ENCODE measurements at places on chromosomes 7 and 10. TPM values are rescaled to one million over a fixed set of nuclear protein-coding genes. Genes with fewer than 3 reads are reported as not detected.

DNA sequence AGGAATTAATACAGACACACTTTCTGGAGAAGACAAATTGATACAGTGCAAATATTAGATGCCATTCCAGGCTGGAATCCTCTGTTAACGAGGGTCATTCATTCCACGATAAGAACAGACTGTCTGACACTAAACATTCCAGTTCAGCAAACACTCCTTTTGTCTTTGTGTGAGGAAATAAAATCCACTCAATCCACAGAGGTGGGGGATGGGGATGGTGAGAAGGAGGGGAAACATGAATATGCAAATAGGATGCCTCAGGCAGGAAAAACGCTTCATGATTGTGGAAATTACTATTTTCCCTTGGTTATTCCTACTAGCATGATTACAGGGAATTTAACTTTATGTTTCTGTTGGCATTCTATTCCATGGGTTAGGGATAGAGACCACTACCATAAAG lies 196.9 kb upstream of the CDCA7L start:
- H3K27ac ChIP-seq = no peak overlapping the region
- no peaks in the 10 kb centered on the region for H3K27me3 ChIP-seq
- H3K4me3 ChIP-seq = no peak overlapping the region
- no peak for DNase-seq
- H3K36me3 ChIP-seq = peaks cover 11% of the 10 kb centered on the region

GBF1 gene
- total RNA-seq = 52.3 TPM

GRCh38 chr7:74026903-74027682 lies 880 bp upstream of the ELN start:
- no peak overlapping the region for H3K4me3 ChIP-seq
- H3K27me3 ChIP-seq = peaks cover 49% of the 10 kb centered on the region
- no peak overlapping the region for H3K27ac ChIP-seq
- DNase-seq = peak; percentile 74
- no peaks in the 10 kb centered on the region for H3K36me3 ChIP-seq

OR2A42 gene
- not detected for total RNA-seq

DNA sequence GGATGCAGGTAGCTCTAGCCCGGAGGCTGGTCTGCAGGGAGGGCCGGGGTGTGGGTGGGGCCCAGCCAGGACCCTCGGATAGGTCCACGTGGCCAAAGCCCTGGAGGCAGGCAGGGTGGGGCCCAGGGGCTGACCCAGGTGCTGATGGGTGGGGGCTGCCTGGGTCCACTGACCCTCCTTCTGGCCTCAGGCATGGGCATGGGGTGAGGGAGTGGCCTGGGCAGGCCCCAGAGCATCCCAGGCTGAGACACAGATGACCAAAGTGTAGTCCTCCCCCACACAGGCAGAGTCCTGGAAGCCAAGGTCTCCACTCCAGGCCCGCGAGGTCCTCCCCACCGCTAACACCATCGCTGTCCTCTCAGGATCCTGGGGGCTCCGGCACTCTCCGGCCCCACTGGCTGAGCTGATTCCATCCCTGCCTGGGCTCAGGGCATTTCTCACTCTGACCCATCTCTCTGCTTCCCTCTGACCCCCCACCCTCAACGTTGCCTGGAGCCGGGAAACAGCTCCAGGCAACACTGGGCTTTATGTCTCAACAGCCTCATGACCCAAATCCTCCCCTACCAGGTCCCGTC lies 20.7 kb upstream of the PPP2R2D start:
- no peaks in the 10 kb centered on the region for H3K36me3 ChIP-seq
- H3K4me3 ChIP-seq = no peak overlapping the region
- no peaks in the 10 kb centered on the region for H3K4me1 ChIP-seq
- DNase-seq = no peak

SLC35B4 gene
- total RNA-seq = 31.6 TPM

DNA sequence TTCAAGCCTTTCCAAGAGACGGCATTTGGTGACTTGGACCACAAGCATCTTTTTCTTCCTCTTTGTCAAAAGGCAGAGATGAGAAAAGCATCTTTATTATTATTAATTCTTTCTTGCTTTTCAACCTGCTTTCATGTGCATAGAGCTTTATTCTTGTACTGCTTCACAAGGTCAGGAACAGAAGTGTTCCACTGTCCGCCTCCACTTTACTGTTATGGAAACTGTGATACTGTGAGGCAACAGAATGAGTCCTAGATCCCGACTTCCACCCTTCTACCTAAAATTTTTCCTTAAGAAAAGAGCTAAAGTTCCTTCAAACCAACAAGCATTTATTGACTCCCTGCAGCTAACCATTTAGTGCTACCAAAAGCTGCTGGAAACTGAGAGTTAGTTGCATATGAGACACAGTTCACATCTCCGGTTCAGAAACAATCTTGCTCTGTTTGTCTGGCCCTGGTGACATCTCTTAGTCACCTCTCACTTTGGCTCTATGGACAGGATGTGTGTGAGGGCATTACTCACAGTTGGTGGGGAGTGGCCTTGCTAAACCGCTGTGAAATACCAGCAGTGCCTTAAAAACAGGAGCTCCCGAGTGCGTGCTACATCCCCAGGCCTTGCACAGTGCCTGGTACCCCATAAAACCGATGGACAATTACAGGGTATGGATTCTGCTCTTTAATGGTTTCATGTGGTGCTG lies 77.1 kb upstream of the TRIL start:
- H3K36me3 ChIP-seq = peaks cover 2% of the 10 kb centered on the region
- H3K4me1 ChIP-seq = peaks cover 7% of the 10 kb centered on the region
- DNase-seq = no peak
- H3K27ac ChIP-seq = no peak overlapping the region
- no peak overlapping the region for H3K4me3 ChIP-seq

All from progenitor cell of endocrine pancreas (in vitro differentiated cells).